Caco-2 (cell line): ENCODE measurements at places on chromosomes 6 and 20.

DNA sequence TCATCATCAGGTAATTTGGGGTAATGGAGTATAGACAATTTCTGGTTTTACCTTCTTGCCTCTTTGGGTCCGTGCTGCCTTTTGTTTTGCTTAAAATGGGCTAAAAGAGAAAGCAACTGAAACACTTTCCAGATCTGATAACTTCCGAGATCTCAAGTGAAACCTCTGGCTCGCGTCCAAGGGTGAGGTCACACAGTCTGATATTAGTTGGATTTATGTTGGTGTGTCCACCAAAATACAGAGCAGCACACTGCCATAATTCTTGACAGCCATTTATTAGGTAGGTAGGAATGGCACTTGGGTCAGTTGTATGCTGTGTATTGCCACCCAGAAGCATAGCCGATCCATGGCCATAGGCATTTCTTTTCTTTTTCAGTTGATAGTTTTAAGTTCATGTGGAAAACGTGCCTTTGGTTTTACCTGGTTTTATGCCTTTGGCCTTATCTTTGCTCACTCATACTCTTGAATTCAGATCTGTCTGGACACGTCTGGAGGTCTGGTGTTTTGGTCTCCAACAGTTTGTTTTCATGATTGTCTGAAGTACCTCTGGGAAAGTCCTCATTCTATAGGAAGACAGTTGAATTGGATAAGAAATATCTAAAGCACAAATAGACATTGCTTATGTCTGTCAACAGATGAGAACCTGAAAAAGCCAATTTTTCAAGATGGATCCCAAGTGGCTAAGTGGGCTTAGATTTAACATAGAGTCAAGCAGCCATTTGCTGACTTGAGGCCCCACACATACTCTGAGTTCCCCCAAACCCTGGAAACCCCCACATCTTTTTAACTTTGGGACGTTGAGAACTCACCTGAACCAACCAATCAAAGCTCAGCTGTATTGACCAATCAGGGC lies 320.8 kb downstream of the SOX4 start:
- no peak for DNase-seq
- no peaks in the 10 kb centered on the region for H3K36me3 ChIP-seq
- H3K27ac ChIP-seq, result no peak overlapping the region
- H3K4me3 ChIP-seq, result no peak overlapping the region

- no peak overlapping the region for H3K27ac ChIP-seq
- no peaks in the 10 kb centered on the region for H3K27me3 ChIP-seq
- no peak overlapping the region for H3K4me3 ChIP-seq
- H3K36me3 ChIP-seq, result peaks cover 6% of the 10 kb centered on the region
- 0 out of 2 replicates have a peak, but pooled peaks cover 3% of the 10 kb centered on the region for H3K4me1 ChIP-seq
Observed at GRCh38 chr6:7215131-7215530, 97.9 kb downstream of the SSR1 start.

GRCh38 chr20:59182401-59183044 lies 18.9 kb downstream of the ZNF831 start:
- no peak overlapping the region for H3K4me3 ChIP-seq
- H3K36me3 ChIP-seq, result no peaks in the 10 kb centered on the region
- H3K27me3 ChIP-seq, result no peaks in the 10 kb centered on the region; the same call in 1 of the 2 replicates

- H3K27ac ChIP-seq, result no peak overlapping the region
- no peak overlapping the region for H3K4me3 ChIP-seq
- H3K4me1 ChIP-seq, result no peaks in the 10 kb centered on the region
- no peaks in the 10 kb centered on the region for H3K27me3 ChIP-seq
- no peaks in the 10 kb centered on the region for H3K36me3 ChIP-seq
- DNase-seq, result no peak
Observed at GRCh38 chr6:1840491-1841121, 230.9 kb downstream of the FOXC1 start.

GRCh38 chr20:52493171-52493721 lies 301.7 kb upstream of the ZFP64 start:
- DNase-seq, result no peak
- H3K27me3 ChIP-seq, result no peaks in the 10 kb centered on the region
- no peaks in the 10 kb centered on the region for H3K36me3 ChIP-seq
- no peak overlapping the region for H3K27ac ChIP-seq

GRCh38 chr6:168860987-168861386 lies 392.7 kb downstream of the THBS2 start:
- H3K27me3 ChIP-seq, result no peaks in the 10 kb centered on the region
- no peak overlapping the region for H3K27ac ChIP-seq
- no peak overlapping the region for H3K4me3 ChIP-seq
- H3K36me3 ChIP-seq, result no peaks in the 10 kb centered on the region
- DNase-seq, result no peak
- H3K4me1 ChIP-seq, result no peaks in the 10 kb centered on the region

DNA sequence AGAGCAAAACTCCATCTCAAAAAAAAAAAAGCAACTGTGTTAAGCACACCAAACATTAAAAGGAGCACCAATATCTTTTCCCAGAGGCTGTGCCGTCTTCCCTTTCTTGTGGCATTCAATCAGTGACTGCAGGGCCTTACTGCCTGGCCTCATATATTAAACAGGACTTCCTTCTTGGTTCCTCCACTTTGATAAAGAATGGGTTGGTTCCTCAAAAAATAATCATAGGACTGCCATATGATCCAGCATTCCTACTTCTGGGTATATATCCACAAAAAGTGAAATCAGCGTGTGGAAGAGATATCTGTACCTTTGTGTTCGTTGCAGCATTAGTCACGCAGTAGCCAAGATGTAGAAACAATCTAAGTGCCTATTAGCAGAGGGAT lies 40.3 kb upstream of the GFOD1 start:
- H3K4me3 ChIP-seq, result no peak overlapping the region
- no peak for DNase-seq
- H3K27ac ChIP-seq, result no peak overlapping the region
- no peaks in the 10 kb centered on the region for H3K36me3 ChIP-seq
- H3K27me3 ChIP-seq, result no peaks in the 10 kb centered on the region
- H3K4me1 ChIP-seq, result no peaks in the 10 kb centered on the region

DNA sequence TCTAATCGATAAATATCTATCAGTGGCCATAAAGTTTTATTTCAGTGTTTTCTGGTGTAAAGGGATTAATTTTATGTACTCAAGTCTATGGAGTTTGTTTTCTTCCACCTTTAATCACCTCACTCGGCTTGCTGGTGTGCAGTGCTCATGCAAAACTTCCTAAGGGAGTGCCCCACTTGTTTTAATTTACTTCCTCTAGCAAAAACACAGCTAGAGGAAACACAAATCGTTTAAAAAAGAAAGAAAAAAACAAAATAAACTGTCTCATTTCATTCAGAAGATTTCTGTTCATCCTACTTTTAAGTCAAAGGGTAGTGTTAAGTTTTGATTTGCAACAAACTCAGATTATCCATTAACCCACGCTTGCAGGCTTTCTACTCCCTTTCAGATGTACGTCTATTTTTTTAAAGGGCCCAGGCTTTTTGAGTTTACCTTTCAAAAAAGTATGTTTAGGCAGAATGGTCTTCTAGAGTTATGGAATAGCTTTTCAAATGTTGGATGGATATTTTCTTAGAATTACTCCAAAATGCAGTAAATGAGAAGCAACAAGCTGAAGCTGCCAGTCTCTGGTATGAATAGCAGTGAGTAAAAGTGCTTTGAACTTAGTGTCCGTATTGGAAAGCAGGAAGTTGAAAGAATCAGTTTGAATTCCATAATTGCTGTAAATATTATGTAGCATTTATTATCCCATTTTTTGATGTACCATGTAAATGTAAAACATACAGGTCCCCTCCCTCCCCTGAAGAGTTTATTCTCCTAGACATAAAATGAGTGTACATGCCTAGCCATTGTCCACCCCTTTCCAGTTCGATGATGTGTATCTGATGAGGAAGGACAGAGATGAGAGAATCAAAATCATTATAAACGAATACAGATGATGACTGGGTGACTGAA lies 113.3 kb downstream of the SLC16A10 start:
- no peak for DNase-seq
- no peaks in the 10 kb centered on the region for H3K36me3 ChIP-seq
- no peaks in the 10 kb centered on the region for H3K27me3 ChIP-seq
- no peak overlapping the region for H3K27ac ChIP-seq
- no peak overlapping the region for H3K4me3 ChIP-seq

- no peaks in the 10 kb centered on the region for H3K27me3 ChIP-seq
- DNase-seq, result no peak
- no peaks in the 10 kb centered on the region for H3K36me3 ChIP-seq
- no peak overlapping the region for H3K27ac ChIP-seq
- H3K4me1 ChIP-seq, result peaks cover 8% of the 10 kb centered on the region
- no peak overlapping the region for H3K4me3 ChIP-seq
Observed at GRCh38 chr20:47789081-47789763, 3.9 kb upstream of the SULF2 start.

- no peaks in the 10 kb centered on the region for H3K4me1 ChIP-seq
- no peak overlapping the region for H3K27ac ChIP-seq
- no peaks in the 10 kb centered on the region for H3K36me3 ChIP-seq
- H3K4me3 ChIP-seq, result no peak overlapping the region
- DNase-seq, result no peak
- no peaks in the 10 kb centered on the region for H3K27me3 ChIP-seq
Observed at GRCh38 chr20:52349806-52350205, 158.2 kb upstream of the ZFP64 start.

- no peaks in the 10 kb centered on the region for H3K4me1 ChIP-seq
- H3K27me3 ChIP-seq, result peaks cover under 1% of the 10 kb centered on the region; the same call in 1 of the 2 replicates
- H3K36me3 ChIP-seq, result no peaks in the 10 kb centered on the region
- H3K27ac ChIP-seq, result no peak overlapping the region
Observed at GRCh38 chr20:46022411-46023147, 6.4 kb upstream of the SLC12A5 start.

DNA sequence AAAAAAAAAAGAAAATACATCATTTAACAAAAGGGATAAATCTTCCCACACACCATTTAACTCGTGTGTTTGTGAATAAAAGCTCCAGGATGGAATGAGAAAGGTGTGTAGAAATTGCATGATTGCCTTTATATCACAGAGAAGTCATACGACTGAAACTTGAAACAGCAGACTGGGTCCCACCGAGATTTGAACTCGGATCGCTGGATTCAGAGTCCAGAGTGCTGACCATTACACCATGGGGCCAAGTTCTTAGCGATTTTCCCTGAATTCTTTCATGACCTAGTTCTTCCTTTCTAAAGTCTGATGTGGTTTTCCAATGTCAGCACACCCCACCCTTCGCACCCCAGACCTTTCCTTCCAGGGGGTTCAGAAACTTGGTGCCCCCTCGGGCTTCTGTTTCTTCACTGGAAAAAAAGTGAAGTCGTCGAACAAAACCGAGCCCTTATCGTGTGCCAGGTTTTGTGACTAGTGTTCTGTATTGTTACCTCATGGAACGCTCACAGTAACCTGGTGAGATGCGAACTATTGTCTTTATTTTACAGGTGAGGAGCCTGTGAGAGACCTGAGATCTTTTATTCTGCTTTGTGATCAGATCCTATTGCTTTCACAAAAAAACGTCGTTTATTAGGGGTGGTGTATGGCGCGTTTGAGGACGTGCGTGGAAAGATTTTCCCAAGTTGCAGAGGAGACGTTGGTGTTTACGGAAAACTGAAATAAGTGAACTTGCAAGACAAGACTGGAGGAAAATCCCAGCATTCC lies 120.8 kb downstream of the OR2B2 start:
- H3K27me3 ChIP-seq, result no peaks in the 10 kb centered on the region
- H3K4me1 ChIP-seq, result peaks cover 22% of the 10 kb centered on the region
- peak overlapping the region; percentile 44 for H3K4me3 ChIP-seq
- H3K36me3 ChIP-seq, result no peaks in the 10 kb centered on the region
- peak overlapping the region; percentile 92 for H3K27ac ChIP-seq

DNA sequence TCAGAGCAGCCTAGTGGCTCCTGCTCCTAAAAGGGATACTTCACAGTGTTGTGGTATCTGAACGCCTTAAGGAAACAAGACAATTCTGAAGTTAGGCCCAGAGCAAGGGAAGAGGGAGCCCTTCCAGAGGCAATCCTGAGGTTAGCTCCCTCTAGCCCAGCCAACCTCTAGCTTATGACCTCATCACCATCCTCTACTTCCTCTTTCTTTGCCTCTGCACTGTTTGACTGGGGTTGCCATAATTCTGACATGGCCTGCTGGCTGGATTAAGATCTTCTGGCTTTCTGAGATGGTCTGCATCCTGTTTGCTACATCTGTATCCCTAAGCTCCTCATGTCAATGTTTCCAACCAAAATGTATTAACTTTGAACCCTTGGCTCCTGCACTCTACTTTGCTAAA lies 23.3 kb upstream of the BMP2 start:
- H3K36me3 ChIP-seq, result no peaks in the 10 kb centered on the region
- H3K4me1 ChIP-seq, result peaks cover 9% of the 10 kb centered on the region; the same call in 1 of the 2 replicates
- no peaks in the 10 kb centered on the region for H3K27me3 ChIP-seq
- H3K27ac ChIP-seq, result no peak overlapping the region
- no peak for DNase-seq
- no peak overlapping the region for H3K4me3 ChIP-seq

DNA sequence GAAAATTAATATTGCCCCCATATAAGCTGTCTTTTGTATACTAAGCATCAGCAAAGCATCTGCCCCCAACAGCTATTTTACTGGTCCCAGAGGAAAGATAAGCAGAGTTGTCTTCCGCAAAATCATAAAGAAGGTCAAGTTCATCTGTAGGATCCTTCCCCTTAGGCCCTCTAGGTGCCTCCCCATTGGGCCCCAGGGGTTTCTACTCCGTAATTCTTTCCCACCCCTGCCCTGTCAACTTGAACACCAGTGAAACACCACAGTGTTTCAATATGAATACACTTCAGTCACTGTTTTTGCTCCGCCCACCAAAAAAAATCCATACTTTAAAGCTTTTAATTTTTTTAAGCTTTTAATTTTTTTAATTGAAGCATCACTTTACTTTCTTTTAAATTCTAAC lies 159.2 kb downstream of the ATXN1 start:
- no peaks in the 10 kb centered on the region for H3K36me3 ChIP-seq
- H3K27ac ChIP-seq, result no peak overlapping the region
- no peak overlapping the region for H3K4me3 ChIP-seq
- H3K27me3 ChIP-seq, result no peaks in the 10 kb centered on the region

- no peaks in the 10 kb centered on the region; the same call in 1 of the 2 replicates for H3K36me3 ChIP-seq
- DNase-seq, result no peak
- H3K27me3 ChIP-seq, result no peaks in the 10 kb centered on the region
- no peak overlapping the region for H3K27ac ChIP-seq
- H3K4me3 ChIP-seq, result no peak overlapping the region
- H3K4me1 ChIP-seq, result no peaks in the 10 kb centered on the region
Observed at GRCh38 chr6:89669002-89669401, 30.5 kb upstream of the LYRM2 start.

DNA sequence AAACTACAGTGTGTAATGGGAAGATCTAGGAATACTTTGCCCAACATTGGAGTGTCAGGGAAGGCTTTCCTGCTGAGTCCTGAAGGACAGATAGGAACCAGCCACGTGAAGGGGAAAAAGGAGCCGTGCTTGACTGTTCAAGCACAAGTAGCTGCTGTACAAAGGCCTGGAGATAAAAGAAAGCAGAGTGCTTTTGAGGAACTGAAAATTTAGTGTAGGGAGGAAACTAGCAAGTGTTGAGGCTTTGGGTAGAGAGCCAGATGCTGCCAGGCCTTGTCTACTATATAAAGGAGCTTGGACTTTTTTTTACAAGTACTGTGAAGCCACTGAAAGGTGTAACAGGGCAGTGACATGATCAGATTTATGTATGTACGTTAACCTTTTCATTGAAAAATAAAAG lies 39.0 kb downstream of the DSE start:
- no peaks in the 10 kb centered on the region for H3K4me1 ChIP-seq
- H3K36me3 ChIP-seq, result no peaks in the 10 kb centered on the region
- DNase-seq, result no peak

- no peak overlapping the region for H3K4me3 ChIP-seq
- no peak overlapping the region for H3K27ac ChIP-seq
- no peak for DNase-seq
- H3K36me3 ChIP-seq, result no peaks in the 10 kb centered on the region
- H3K27me3 ChIP-seq, result no peaks in the 10 kb centered on the region
Observed at GRCh38 chr6:69848552-69848951, 17.8 kb upstream of the COL19A1 start.

- H3K27ac ChIP-seq, result peak overlapping the region; percentile 2
- peaks cover 15% of the 10 kb centered on the region for H3K4me1 ChIP-seq
- no peak overlapping the region for H3K4me3 ChIP-seq
- H3K27me3 ChIP-seq, result no peaks in the 10 kb centered on the region
Observed at GRCh38 chr20:50322703-50323131, 132.1 kb downstream of the CEBPB start.
